ENCODE measurements at places on chromosomes 13 and 19.

DNA sequence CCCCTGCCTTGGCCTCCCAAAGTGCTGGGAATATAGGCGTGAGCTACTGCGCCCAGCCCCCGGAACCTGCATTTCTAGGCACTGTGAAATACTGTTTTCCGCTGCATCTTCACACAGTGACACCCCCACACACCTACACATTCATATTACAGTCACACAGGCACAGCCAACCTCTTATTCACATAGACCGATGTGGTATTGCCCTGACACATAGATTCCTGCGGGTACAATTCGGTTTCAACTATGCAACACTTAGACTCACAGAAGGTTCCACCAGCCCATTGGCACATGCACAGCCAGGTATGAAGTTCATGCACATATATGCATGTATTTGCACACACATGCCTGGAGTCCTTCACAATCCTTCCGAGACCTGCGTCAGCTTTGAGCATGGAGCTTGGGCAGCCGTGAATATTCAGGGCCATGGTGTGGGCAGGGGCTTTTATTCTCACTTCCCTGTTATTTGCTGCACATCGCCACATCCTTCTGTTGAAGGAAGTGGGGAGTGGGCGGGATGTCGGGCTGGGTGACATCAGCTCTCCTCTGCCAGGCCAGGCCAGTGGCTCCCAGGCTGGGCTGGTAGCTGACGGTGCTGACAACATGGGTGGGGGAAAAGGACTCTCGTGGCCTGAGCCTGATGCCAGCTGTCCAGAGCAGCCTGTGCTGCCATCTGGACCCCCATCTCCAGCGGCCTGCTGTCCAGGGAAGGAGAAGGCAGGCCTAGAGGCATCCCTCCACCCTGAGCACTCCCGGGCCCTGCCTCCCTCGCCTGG, 5.4 kb upstream of the CDC37 start:
- DNase-seq, result no peak

DNA sequence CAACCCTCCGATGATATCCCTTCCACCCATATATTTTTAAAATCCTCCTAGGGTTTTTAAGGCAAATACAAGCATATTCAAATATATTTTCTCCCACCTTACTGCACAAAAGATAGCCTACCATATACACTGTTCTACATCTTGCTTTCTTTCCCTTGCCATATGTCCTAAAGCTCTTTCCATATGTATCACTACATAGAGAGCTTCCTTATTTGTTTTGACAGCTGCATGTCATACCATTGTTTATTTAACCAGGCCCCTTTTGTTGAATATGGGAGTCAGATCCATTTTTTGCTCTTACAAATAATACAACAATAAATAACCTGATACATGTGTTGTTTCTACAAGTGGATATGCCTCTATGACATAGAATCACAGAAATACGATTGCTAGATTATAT, 32.8 kb upstream of the WDFY2 start:
- DNase-seq, result no peak

GRCh38 chr13:98454389-98454881, 122.5 kb downstream of the STK24 start:
- DNase-seq, result peak; percentile 81

GRCh38 chr19:47623151-47623920, 14.4 kb downstream of the BICRA start:
- no peak for DNase-seq

DNA sequence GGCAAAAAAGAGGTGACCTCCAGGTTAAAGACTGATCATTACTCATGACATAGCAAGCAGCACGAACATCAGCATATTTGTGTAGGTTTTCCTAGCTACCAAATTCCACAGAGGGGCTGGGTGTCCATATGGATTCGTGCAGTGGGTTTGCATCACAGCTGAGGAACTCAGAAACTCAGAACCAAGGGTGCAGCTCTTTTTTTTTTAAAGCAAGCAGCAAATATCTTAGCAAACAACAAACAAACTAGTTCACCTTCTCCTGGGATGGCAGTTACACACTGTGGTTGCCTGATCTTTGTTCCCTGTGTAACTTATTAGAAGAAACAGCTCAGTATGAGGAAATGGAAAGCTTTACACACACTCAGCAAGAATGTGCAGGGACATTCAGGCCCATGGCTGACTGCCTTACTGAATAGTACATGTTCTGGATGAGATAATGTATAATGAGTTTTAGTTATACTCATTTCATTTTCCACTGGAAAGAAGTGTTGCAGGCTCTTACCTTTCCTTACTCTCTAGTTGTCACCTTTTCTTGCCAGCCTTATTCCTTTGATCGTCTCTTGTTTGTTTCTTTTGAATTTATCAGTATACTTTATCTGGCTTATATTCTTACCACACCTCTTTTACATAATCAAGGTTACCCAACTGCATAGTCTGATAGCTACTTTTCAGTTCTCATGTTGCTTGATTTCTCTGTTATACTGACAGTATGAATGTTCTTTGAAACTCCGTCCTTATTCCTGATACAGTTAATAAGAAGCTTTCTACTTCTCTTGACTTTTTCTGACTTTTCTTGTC, 4.3 kb downstream of the NDFIP2 start:
- peak; percentile 57 for DNase-seq

DNA sequence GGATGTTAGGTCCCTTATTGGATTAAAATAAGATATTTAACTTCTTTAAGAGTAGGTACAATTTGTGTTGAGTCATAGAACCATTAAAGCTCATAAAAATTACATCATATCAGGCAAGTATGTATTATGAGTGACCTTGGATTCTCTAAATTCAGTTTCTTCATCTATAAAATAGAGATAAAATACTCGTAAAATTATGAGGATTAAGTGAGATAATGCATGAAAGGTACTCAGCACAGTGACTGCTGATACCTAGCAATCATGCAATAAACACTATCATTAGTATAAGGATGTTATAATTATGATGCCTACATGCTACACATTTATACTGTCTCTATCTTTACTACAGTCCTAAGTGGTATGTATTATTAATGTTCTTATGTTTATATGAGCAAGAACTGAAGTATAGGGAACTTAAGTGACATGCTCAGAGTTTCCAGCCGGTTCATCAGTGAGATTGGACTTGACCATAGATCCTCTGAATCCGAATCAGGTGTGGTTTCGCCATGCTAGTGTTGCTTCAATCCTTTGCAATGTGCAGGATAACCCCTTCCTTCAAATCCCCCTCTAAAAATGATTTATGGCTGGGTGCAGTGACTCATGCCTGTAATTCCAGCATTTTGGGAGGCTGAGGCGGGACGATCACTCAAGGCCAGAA, 22.9 kb upstream of the FRY start:
- no peak for DNase-seq

Data from lung (tissue), 17 donors.